ENCODE measurements at places on chromosomes 4 and X. TPM values are rescaled to one million over a fixed set of nuclear protein-coding genes. Genes with fewer than 3 reads are reported as not detected.

Gene CT45A1
- total RNA-seq: not detected

Gene FGF5
- total RNA-seq: not detected

Gene CA5B
- 35.6 TPM for total RNA-seq

DNA sequence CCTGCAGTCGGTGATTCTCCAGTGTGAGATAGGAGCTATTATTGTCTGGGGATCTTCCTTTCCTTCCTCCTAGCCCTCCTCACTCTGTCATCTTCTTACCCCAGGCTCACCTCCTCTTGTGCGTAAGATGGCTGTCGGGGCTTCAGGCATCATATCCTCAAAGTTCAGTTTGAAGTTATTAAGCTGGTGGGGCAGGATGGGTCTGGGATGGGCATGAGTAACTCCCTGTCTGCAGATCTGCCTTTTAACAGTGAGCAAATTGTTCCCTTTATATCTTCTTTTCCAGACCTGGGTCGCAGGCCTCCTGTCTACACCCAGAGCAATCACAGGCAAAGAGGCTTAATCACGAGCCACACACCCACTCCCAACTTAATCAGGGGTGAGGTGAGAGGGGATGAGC is 900 bp upstream of the MTMR1 start:
- no peak for DNase-seq

DNA sequence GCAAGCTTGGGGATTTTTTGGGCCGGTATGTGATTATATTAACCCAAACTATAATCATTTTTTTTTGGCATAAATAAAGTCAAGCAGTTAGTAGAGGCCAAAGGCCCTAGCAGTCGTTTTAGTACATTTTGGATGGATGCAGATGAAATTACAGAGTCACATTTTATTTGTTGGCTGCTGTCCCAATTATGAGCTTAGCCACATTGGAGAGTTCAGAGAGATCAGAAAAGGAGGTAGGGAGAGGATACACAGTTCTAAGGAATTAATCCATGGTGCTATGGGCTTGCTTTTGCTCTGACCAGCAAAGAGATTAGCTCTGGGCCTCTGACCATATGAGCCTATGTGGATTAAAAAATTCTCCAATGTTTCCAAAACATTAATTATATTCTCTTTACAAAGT is 395.1 kb downstream of the RAPGEF2 start:
- no peak for DNase-seq

DNA sequence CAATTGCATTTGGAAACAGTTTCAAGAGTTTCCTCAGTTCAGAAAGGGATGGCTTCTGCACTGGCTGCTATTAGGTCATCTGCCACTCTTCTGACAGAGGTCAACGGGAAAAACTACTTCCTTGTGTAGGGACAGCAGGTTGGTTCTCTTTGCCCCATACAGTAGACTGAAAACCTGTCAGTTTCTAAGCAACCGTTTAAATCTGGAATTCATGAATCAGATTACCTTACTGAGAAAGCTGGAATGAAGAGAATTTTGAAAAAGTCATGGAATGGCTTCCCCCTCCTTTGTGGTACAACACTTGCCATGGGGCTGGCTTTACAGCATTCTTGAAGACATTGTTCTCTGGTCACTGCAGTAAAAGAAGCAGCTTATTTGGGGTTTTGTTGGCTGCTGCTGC is 240.3 kb downstream of the IL1RAPL2 start:
- no peak for DNase-seq

- no peak for DNase-seq
These were observed 199.9 kb downstream of the TMA16 start for GRCh38 chr4:163694385-163694784.

Gene MAEA
- 80.5 TPM for total RNA-seq

DNA sequence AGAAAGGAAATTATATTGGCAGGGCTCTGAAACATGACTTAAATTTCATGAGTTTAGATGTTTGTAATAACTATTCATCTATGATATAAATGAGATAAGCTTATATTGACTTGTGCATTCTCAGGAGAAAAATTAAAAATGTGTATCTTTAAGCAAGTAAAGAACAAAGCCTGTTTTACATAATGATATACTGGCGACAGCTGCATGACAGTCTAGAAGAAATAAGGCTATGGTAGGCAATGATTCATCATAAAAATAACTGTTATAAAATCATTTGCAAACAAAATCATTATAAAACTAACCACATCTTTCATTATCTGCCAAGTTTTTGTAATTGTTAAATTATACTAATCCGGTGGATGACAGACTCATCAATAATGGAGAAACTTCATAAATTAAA is 188.1 kb downstream of the ADAM29 start:
- no peak for DNase-seq

Measured in upper lobe of left lung (tissue), 6 donors.